Activated naive CD4-positive, alpha-beta T cell treated with anti-CD3 and anti-CD28 coated beads, Interleukin-2, amount 10 ng/mL, durations not matched to agents 5 hours and 36 hours (primary cell): ENCODE measurements at places on chromosomes 1 and 21. TPM values are rescaled to one million over a fixed set of nuclear protein-coding genes. Genes with fewer than 3 reads are reported as not detected.

The LRIG2 gene
- 10.7 TPM for total RNA-seq

The GNG4 gene
- 0.41 TPM for total RNA-seq

The ALX3 gene
- not detected for total RNA-seq

The CTTNBP2NL gene
- total RNA-seq = 0.39 TPM

The KCNN3 gene
- 0.02 TPM for total RNA-seq

The OR2L13 gene
- total RNA-seq = not detected

The FAM167B gene
- 0.58 TPM for total RNA-seq

The SYT14 gene
- total RNA-seq = not detected

The SPRR2A gene
- not detected for total RNA-seq

The DIRAS3 gene
- total RNA-seq = not detected
